ENCODE measurements at places on chromosomes 1 and 21. TPM values are rescaled to one million over a fixed set of nuclear protein-coding genes. Genes with fewer than 3 reads are reported as not detected.
A peak's percentile ranks its signal among the peaks of the same experiment; 100 is the strongest.

GRCh38 chr1:51907079-51907702, 28.7 kb upstream of the NRDC start:
- H3K36me3 ChIP-seq = no peaks in the 10 kb centered on the region
- H3K4me3 ChIP-seq = no peak overlapping the region
- no peaks in the 10 kb centered on the region for H3K27me3 ChIP-seq

The KCNN3 gene
- polyA plus RNA-seq = not detected

- peak overlapping the region; percentile 67 for H3K4me3 ChIP-seq
- no peaks in the 10 kb centered on the region for H3K4me1 ChIP-seq
- H3K27ac ChIP-seq = peak overlapping the region; percentile 70
- no peaks in the 10 kb centered on the region for H3K36me3 ChIP-seq
- peak; percentile 67 for DNase-seq
Measured at GRCh38 chr1:231603598-231604275, 22.9 kb upstream of the DISC1 start.

The DIRAS3 gene
- polyA plus RNA-seq = not detected

DNA sequence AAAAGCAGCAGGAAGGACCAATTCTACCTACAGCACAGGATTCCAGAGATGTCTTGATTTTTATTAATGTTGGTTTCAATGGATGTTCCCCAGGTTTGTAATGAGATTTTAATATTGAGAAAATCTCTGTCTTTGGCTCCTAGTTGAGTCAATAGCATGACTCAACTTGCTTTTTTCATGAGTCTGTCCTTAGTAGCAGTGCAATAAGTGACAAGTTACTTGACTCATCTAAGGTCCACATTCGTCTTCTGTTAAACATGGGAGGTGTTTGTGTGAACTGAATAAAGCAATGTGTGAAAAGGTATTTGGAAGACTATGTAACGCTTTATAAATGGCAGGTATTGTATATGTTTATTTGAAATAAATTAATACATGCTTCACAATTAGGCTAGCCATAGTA, 645.0 kb upstream of the PTBP2 start:
- H3K4me1 ChIP-seq = no peaks in the 10 kb centered on the region
- H3K27ac ChIP-seq = no peak overlapping the region
- H3K27me3 ChIP-seq = no peaks in the 10 kb centered on the region
- DNase-seq = no peak
- H3K4me3 ChIP-seq = no peak overlapping the region

DNA sequence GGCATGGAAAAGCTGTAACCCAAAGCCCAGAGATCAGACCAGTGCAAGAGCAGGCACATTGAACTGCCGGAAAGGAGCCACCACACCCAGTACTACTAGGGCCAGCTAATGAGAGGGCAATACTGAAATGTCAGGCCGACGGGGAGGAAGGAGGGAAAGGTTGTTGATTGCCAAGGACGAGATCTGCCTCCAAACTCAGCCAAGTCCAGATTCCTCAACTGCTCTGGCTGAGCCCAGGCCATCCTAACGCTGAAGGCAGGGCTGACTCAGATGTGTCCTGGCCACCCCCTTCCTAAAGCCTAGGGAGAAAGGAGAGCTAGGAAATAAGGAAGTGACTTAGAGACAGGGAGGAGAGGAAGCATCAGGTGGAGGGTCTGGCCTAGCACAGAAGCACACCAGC, 42.1 kb upstream of the IPO9 start:
- H3K4me1 ChIP-seq = no peaks in the 10 kb centered on the region
- H3K27ac ChIP-seq = no peak overlapping the region
- H3K27me3 ChIP-seq = no peaks in the 10 kb centered on the region
- no peak overlapping the region for H3K4me3 ChIP-seq
- DNase-seq = no peak
- no peaks in the 10 kb centered on the region for H3K36me3 ChIP-seq

The SPATA1 gene
- polyA plus RNA-seq = not detected

- H3K27me3 ChIP-seq = no peaks in the 10 kb centered on the region
- H3K27ac ChIP-seq = peak overlapping the region; percentile 71
- no peaks in the 10 kb centered on the region for H3K36me3 ChIP-seq
- DNase-seq = peak; percentile 64
Measured at GRCh38 chr21:31173881-31174555, 135.7 kb upstream of the KRTAP19-8 start.

DNA sequence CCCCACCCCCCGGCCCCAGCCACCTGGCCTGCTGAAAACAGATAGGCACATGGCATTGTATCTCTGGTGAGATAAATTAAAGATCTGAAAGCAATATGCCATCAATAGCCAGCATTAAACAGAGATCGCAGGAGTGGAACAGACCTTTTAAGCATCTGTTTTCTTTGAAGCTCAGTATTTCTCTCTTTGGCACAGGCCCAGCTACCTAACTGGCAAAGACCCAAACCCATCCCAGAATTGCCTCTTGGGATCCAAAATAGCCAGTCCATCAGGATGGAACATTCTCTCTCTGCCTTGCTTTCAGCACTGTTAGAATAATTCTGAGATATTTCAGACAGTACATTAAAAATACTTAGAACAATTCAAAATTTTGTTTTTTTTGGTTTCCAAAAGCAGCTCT, 46.0 kb downstream of the KCNJ6 start:
- no peaks in the 10 kb centered on the region for H3K4me1 ChIP-seq
- no peak overlapping the region for H3K27ac ChIP-seq
- H3K36me3 ChIP-seq = no peaks in the 10 kb centered on the region
- no peak overlapping the region for H3K4me3 ChIP-seq
- H3K27me3 ChIP-seq = no peaks in the 10 kb centered on the region
- no peak for DNase-seq

- H3K4me3 ChIP-seq = no peak overlapping the region
- no peaks in the 10 kb centered on the region for H3K27me3 ChIP-seq
- H3K4me1 ChIP-seq = no peaks in the 10 kb centered on the region
- DNase-seq = no peak
- H3K36me3 ChIP-seq = no peaks in the 10 kb centered on the region
- H3K27ac ChIP-seq = no peak overlapping the region
Measured at GRCh38 chr1:4062041-4062440, 162.0 kb upstream of the C1orf174 start.

GRCh38 chr1:232578651-232579195, 51.2 kb downstream of the SIPA1L2 start:
- peak overlapping the region; percentile 18 for H3K27ac ChIP-seq
- peak; percentile 52 for DNase-seq
- H3K4me1 ChIP-seq = peaks cover 21% of the 10 kb centered on the region
- H3K4me3 ChIP-seq = peak overlapping the region; percentile 31
- no peaks in the 10 kb centered on the region for H3K27me3 ChIP-seq

GRCh38 chr1:24727501-24728216, 17.6 kb upstream of the CLIC4 start:
- H3K36me3 ChIP-seq = no peaks in the 10 kb centered on the region
- DNase-seq = no peak
- H3K27ac ChIP-seq = no peak overlapping the region
- no peaks in the 10 kb centered on the region for H3K27me3 ChIP-seq
- no peaks in the 10 kb centered on the region for H3K4me1 ChIP-seq
- H3K4me3 ChIP-seq = no peak overlapping the region

- no peak for DNase-seq
- H3K27ac ChIP-seq = peak overlapping the region; percentile 18
- H3K27me3 ChIP-seq = no peaks in the 10 kb centered on the region
- H3K4me3 ChIP-seq = peak overlapping the region; percentile 38
Measured at GRCh38 chr1:159077120-159077961, 775 bp upstream of the AIM2 start.

- H3K27ac ChIP-seq = no peak overlapping the region
- no peaks in the 10 kb centered on the region for H3K4me1 ChIP-seq
- no peak for DNase-seq
- H3K36me3 ChIP-seq = no peaks in the 10 kb centered on the region
Measured at GRCh38 chr1:113488576-113489177, 98.4 kb downstream of the MAGI3 start.

The LRRC53 gene
- not detected for polyA plus RNA-seq

Measured in naive thymus-derived CD4-positive, alpha-beta T cell (primary cell).